Renal pelvis (tissue), 12 donors: ENCODE measurements at places on chromosomes 3 and 15.

GRCh38 chr3:28066020-28066419, 175.4 kb upstream of the CMC1 start:
- no peak for DNase-seq

- DNase-seq = no peak
Observed at GRCh38 chr3:193470710-193471109, 84.0 kb downstream of the ATP13A4 start.

- no peak for DNase-seq
Observed at GRCh38 chr3:132573797-132574211, 23.3 kb upstream of the ACKR4 start.

DNA sequence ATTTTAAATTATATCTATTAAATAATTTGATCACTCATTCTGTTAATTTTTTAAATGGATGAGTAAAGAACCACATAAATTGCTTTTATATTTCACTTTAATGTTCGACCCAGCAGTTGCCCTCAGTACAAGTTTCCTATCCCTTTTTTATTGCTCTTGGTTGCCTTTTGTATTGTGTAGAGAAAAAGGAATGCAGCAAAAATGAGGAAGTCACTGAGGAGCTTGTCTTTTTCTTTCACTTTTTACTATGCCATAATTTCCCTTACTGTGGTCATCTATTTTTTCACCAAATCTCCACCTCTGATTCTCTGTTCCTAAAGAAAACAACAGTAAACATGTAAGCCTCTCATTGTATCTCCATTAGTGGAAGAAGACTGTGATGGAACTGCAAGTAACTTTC, 122.7 kb downstream of the B3GALNT1 start:
- DNase-seq = no peak

- DNase-seq = no peak
Observed at GRCh38 chr3:52280050-52280461, 1.6 kb upstream of the WDR82 start.

- no peak for DNase-seq
Observed at GRCh38 chr15:42591238-42591934, 16.0 kb downstream of the STARD9 start.

DNA sequence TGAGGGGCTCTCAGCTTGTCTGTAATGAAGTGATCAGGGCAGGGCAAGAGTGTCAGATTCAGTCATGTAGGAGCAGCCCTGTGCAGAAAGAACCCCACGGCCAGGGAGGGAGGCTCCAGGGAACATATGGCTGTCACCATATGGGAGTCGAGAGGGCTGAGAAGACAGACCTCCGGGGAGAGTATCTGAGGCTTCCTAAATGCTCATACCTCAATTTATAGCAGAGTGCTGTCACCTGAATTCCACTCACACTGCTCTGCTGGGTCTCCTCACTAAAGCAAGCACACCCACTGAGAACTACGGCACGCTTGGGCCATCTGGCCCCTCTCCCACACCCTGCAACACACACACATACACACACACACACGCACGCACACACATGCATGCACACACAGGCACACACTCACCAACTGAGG, 92.3 kb upstream of the TJP1 start:
- DNase-seq = no peak

DNA sequence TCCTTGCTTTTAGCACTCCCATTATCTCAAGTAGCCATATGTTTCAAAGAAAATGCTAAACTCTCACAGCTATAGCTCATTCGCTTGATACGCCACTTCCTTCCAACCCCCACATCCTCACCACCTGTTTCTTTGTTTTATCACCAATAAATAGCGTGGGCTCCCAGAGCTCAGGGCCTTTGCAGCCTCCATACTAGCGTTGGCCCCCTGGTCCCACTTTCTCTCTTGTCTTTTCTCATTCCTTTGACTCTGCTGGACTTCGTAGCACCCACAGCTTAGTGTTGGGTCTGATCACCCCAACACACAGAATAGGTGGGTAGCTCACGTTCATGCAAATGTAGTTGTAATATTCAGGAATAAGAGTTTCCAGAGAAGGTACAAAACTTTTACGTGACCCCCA, 4.1 kb upstream of the GPD1L start:
- no peak for DNase-seq

DNA sequence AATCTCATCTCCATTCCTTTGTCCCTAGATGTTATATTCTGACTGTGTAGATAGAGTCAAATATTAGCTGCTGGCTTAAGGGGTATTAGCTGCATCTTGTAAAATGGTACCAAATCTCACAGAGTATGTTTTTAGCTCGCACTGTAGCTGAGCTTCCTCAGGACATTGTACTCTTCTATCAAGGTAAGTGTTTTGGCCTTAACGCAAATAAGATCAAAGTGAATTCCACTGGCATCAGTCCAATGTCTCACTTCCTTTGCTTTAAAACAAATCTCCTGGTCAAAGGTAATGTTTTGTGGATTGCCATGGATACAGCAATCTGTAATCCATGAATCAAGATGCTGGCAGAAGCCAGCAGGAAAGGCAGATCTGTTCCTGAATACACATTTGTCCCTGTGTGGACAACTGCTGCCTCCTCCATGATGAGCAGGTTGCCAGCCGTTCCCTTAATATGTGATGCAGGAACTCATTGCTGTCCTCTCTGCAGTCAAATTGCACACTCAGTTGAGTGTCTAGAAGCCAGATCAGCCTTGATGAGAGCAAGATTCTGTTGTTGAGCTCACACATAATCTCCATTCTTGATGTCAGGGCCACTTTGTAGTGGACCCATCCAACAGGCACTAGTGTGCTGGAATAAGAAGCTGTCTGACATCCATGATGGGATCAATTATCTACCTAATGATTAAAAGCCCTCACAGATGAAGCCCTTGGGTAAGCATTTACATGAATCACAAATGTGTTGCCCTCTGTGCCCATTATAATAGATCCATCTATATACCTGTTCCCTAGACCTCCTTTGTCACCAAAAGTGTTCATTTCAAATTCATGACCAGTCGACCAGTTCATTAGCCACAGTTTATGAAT, 96.6 kb upstream of the AGTR1 start:
- peak; percentile 68 for DNase-seq

DNA sequence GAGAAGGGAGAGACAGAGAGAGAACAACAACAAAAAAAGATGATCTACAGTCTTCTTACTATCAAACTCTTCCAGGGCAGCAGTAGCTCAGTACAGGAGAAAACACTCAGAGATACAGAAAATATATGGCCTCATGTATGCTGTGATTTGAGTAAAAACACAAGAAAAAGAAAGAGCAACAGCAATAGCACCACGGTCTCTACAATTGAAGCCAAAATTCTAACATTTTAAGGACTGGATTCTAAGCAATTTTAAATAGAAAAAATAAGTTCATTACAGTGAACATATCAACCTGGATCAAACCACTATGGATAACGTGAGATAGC, 43.5 kb upstream of the ALCAM start:
- no peak for DNase-seq

DNA sequence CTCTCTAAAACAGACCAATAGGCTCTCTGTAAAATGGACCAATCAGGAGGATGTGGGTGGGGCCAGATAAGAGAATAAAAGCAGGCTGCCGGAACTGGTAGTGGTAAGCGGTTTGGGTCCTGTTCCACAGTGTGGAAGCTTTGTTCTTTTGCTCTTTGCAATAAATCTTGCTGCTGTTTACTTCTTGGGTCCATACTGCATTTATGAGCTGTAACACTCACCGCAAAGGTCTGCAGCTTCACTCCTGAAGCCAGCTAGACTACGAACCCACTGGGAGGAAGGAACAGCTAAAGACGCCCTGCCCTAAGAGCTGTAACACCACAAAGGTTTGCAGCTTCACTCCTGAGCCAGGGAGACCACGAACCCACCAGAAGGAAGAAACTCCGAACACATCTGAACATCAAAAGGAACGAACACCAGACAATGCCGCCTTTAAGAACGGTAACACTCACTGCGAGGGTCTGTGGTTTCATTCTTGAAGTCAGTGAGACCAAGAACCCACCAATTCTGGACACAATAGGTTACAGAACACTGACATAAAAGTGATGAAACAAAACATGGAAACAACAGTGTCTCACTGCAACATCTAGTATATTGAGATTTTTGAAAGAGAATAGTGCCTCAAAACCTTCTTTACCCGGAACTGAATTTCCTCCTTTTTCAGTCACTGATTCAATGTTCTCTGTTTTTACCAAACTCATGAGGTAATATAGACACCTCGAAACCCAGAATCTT, 28.8 kb upstream of the PLSCR2 start:
- no peak for DNase-seq

DNA sequence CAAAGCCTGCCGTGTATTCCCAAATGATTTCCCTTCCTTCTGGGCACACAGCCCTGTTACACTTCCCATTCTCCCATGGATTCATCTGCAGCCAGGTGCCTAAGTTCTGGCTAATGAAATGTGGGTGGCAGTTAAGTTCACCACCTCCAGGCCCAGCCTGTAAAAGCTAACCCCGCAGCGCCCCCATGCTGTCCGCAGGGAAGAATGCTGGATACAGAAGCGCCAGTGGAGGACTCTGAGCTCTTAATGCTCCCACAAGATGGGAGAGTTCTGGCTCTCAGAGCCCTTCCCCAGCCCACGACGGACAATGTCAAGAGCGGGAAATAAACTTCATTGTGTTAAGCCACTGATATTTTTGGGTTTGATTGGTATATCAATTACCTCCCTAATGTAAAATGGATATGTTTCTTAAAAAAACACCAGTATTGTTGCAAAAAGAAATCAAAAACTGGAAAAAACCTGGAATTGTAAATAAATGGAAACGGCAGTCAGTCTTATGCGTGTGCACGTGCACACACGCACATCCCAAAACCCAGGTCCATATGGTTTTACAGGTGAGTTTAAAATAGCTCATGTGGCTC, 37.7 kb upstream of the FGD5 start:
- no peak for DNase-seq

- DNase-seq = no peak
Observed at GRCh38 chr3:142863930-142864920, 24.7 kb downstream of the PCOLCE2 start.

GRCh38 chr3:167251678-167252077, 128.4 kb downstream of the ZBBX start:
- DNase-seq = no peak

DNA sequence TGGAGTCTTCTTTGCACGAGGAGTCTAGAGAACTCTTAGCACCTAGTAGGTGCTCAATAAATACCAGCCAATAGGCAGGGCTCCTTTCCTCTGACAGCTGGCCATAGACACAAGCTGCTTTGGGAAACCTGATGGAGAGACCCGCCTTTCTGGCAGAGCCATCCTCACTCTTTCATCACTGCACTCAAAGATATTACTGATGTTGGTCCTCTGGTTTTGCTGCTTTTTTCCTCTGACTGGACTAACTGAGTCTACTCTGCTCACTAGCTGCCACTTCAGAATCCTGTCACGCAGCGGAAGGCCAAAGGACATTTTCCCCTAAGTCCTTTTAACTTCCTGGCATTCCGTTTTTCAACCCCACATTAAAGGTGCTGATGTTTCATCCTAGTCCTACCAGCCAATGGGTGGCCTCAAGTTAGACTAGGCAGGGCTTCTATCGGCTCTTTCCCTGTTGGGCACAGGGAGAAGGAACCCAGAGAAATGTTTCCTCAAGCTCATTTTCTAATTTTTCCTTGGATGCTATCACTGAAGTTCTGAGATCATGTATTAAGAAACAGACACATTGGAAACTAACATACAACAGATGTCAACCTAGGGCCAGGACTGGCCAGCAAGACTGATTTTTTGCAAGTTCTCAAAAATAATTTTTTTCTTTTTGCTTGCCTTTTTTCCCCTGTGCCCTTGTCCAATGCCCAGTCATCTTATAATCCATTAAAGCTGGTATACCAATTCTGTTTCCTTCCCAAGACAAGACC, 132.8 kb upstream of the ICE2 start:
- DNase-seq = no peak

DNA sequence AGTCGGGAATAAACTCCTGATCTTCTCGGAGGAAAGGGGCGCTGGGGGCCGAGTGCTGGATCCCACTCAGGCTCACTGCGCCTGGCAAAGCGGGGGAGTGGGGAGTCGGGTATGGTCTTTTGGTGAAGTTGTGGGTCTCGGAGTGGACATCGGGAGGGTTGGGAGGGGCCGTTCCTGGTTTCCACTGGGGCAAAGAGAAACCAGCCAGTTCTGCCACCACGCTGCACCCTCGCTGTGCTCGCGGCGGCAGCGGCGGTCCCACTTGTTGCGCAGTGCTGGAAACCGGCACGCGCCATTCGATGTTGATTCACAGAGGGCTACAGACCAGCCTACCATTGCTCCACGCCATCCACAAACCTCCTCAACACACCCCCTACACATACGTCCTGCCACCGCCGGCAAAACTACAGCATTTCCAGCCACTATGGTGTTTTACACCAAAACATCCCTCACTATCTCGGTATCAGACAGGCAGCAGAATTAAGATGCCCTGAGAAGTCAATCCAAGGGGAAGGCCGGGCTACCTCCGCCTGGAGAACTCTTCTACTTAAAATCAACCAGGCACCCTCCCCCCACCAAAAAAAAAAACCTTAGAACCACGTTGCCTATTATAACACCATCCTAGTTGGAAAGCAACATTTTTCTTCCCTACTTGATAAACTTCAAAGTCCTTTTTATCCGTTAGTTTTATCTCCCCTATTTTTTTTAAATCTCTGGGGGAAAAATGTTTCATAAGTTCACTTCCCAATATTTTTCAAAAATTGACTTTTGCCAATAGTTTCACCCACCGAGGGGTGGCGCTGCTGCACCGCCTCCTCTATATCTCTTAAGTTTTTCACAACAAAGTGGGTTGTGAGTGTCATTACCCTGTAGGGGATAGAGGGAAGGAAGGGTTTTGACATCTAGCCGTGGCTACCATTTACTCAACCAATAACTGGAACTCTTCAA, 3.6 kb downstream of the BCL6 start:
- DNase-seq = no peak

GRCh38 chr15:63110428-63111026, 11.1 kb upstream of the LACTB start:
- no peak for DNase-seq

DNA sequence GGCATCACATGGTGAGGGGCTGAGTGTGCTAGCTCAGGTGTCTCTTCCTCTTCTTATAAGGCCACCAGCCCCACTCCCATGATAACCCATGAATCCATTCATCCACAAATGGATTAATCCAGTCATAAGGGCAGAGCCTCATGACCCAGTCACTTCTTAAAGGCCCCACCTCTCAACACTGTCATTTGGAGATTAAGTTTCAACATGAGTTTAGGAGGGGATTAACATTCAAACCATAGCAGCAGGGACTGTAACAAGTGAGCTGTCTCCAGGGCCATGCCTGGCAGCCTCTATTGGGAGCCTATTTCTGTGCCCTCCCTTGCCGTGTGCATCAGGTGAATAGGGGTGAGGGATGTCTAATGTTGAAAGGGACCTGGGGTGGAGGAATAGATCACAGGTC, 77.5 kb downstream of the CHRD start:
- DNase-seq = no peak

DNA sequence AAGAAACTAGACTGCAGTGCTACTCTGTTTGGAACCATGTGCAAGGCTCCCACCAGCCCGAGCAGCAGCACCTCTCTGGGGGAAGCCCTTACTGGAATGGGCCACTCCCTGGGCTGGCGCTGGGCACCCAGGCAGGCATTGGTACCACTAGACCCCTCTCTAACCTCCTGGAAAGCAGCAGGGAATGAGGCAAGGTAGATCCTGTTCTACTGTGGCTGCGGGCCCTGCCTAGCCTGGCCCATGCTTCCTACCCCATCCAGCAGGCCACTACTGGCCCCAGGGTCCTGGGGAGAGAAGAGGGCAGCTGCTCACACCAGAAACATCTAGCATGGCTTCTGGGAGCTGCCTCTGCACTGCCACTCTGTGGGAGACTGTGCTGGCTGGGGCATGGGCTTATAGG, 44.8 kb downstream of the MESD start:
- no peak for DNase-seq

- DNase-seq = no peak
Observed at GRCh38 chr15:80418892-80419537, 14.8 kb downstream of the ARNT2 start.
